ENCODE measurements at places on chromosomes 6 and 20.
A peak's percentile ranks its signal among the peaks of the same experiment; 100 is the strongest.

DNA sequence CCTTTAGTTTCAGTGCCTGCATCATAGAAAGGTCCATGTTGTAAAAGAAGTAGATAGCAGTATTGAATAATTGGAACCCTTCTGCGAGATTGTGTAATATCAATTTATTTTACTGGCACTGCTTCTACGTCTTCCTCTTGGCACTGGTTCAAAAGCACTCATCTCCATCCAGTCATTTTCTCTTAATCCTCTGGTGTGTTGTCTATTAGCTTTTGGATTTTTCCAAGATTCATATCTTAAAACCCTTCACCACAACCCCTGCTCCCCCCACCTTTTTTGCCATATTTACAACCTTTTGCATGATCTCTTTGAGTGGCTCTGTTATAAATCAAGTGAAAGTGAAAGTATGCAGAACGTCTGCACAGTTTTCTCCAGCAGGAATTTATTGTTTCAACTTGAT, 76.6 kb upstream of the HSF2 start:
- DNase-seq, result no peak

DNA sequence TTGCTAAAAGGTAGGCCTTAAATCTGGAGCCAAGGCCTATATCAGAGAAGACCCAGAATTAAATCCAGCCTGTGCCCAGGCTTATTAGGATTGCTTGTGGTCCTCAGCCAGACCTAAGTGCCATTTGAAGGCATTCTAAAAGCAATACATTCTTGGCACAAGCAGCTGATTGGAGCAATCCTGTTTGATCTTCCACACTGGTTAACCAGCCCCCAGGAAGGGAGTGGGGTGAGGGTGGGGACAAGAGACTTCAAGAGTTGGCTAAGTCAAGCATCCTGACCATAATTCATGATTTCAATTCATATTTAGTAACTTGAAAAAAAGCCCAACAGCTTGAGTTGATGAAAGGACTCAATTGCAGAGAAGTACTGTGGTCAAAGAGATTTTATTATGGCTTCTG, 128.9 kb downstream of the KIF13A start:
- no peak for DNase-seq

- DNase-seq, result no peak
These were observed 23.9 kb downstream of the ZMYND8 start for GRCh38 chr20:47332381-47333206.

DNA sequence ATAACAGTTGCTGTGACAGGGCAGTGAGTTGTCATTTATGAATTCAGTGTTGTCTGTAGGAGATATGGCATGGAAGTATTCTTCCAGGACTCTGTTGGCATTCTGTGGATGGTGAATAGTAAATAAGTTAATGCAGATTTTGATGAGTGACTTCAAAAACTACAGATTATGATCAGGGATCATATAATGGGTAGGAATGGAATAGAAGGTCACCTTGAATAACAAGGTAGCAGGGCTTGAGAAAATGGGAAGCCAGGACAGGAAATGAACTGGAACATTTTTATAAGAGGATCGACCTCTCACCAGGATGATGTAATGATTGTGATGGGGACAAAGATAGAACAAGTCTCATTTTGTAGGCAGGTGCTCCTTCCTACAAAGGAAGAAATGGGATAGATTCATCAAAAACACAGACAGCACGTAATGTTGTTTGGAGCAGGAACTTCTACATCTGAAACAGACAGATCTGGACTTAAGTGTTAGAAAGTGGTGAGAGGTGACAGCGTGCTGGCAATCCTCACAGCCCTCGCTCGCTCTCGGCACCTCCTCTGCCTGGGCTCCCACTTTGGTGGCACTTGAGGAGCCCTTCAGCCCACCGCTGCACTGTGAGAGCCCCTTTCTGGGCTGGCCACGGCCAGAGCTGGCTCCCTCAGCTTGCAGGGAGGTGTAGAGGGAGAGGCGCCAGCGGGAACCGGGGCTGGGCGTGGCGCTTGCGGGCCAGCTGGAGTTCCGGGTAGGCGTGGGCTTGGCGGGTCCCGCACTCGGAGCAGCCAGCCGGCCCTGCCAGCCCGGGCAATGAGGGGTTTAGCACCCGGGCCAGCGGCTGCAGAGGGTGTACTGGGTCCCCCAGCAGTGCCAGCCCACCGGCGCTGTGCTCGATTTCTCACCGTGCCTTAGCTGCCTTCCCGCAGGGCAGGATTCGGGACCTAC, 30.8 kb upstream of the SSR1 start:
- DNase-seq, result no peak

GRCh38 chr6:159301810-159302593, 132.8 kb downstream of the FNDC1 start:
- DNase-seq, result no peak

- DNase-seq, result peak; percentile 59
These were observed 447 bp downstream of the MCM3 start for GRCh38 chr6:52284131-52284459.

- DNase-seq, result no peak
These were observed at the start of gene TIAM2 for GRCh38 chr6:154995254-154996015. TIAM2 (plus strand) TSS chr6:154995315; CDS start chr6:155129224, 133,909 bp downstream.

- no peak for DNase-seq
These were observed 283.9 kb upstream of the MAN1A1 start for GRCh38 chr6:119633461-119633860.

- DNase-seq, result no peak
These were observed 10.3 kb upstream of the C6orf58 start for GRCh38 chr6:127566651-127567050.

Measured in hematopoietic multipotent progenitor cell treated with erythropoietin and hydrocortisone succinate and interleukin-3 and kit ligand, for 8 days (in vitro differentiated cells).